ENCODE measurements at places on chromosomes 4 and X.

DNA sequence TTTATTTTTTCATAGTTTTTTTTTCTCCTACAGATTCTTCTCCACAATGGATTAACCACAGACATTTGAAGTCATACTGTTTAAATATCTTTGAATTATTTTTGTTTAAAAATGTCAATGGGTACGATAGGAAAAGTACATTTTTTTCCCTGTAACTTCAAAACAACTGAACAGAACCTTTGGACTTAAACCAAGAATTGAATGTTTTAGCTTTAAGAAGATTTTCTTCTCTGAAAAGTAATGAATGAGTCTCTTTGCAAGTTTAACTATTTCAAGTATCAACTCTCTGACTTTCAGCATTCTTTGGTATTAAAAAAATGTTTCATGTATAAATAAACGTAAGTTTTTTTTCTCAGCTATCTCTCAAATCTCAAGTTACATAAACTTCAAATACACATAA is 364.3 kb downstream of the FBXO8 start:
- no peak for DNase-seq

GRCh38 chr4:2261110-2261852 is 628 bp downstream of the MXD4 start:
- no peak for DNase-seq

- DNase-seq = no peak
These were observed 664.2 kb downstream of the ADGRL3 start for GRCh38 chr4:61864286-61864685.

DNA sequence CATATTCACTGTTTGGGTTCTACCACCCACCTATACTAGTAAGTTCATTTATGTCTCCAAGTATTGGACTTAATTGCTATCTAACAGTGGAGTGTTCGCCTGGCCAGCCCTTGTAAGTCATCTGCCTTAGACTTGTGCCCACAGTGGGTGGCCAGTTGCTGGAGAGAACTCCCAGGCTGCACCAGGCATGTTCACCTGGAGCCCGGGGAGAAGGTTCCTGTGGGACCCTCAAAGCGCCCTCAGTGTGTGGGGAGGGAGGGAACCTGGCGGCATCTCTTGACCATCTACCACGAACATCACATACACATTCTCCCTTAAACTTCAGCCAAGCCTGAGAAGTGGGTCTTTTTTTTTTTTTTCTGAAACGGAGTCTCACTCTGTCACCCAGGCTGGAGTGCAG is 138.1 kb downstream of the CPZ start:
- no peak for DNase-seq

DNA sequence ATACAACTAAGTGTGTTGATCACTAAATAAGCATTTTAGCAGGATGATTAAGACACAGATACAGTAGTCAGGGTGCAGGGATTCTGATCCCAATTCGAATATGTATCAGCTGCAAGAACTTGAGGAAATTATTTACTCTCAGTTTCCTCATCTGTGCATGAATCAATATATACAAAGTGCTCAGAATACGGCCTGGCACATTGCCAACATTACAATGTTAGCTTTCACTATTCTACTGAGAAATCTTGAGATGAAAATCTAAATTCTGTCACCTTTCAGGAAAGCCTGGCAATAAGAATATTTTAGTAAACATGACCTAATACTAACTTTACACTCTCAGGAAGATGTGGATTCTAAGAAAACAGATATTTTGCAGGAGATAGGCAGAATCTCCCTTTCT is 1001.6 kb upstream of the IGFBP7 start:
- no peak for DNase-seq

GRCh38 chr4:182968917-182969650 is 51.9 kb upstream of the DCTD start:
- DNase-seq = no peak

GRCh38 chrX:6986915-6987314 is 160.6 kb upstream of the STS start:
- DNase-seq = no peak

DNA sequence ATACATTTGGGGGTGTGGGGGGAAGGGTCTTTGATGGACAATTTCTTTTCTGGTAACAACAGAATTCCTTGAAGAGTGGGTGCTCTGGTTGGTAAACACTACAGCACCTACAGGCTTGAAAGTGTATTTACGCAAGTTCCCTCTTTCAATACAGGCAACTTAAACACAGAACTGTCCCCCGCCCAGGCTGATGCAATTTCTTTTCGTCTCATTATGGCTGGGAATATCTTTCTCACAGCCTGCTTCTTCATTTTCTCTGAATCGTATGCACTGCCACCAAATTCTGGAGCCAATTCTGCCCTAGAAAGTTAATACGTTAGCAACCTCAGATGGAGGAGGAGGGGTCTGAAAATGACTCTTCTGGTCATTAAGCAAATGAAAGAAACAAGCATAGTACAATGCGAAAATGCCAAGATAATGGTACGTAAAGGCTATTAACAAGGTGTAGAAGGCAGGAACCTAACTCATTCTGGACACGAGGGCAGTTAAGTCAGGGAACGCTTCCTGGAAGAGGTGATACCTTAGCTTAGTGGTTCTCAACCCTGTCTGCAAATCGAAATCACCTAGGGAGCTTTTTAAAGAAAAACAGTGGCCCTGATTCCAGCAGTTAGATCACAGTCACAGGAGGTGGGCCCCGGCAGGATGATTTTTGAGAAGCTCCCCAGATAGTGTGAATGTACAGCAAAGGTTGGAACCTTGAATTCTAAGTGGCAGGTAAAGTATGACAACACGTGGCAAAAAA is 1.0 kb downstream of the AGA start:
- no peak for DNase-seq

DNA sequence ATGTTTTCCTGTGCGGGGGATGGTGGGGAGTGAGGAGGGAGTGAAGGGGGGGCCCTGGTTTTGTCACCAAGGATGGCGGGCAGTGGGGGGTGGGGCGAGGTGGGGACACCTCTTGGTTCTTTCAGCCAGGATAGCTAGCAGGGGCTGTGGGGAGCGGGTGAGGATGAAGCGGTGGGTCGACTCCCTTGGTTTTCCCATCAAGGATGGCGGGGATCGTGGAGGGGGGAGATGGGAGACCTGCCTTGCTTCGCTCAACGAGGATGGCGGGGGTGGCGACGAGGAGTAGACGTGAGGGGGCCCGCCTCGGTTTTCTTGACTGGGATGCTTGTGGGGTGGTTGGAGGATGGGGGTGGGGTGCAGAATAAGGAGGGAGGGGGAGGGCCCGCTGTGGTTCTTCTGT is 643 bp downstream of the FHL1 start:
- no peak for DNase-seq

- DNase-seq = no peak
These were observed 27.0 kb downstream of the KDM6A start for GRCh38 chrX:44899946-44900345.

DNA sequence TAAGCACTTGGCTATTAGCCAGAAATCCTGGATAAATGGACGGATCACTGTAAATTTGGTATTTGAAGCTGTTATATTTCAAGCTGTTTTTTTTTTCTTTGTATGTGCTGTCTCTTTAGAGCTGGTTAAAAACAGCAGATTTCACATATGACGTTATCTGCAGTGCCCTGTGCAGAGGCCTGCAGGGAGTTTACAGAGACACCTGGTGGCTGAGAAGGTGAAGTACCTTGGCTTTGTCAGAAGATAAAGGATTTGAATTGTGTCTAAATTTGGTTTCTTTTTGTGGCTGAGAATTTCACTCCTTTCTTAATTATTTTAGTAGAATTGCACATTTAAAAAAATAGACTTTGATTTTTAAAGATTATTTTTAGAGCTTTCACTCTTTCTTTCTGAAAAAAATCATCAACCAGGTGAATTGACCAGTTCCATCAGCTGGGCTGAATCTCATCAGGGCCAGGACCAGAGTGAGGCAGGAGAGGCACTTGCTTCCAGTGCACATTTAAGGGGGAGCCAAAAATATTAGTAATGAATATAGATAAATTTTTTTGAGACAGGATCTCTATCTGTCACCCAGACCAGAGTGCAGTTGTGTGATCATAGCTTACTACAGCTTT is 9.6 kb upstream of the CHRNA9 start:
- no peak for DNase-seq

DNA sequence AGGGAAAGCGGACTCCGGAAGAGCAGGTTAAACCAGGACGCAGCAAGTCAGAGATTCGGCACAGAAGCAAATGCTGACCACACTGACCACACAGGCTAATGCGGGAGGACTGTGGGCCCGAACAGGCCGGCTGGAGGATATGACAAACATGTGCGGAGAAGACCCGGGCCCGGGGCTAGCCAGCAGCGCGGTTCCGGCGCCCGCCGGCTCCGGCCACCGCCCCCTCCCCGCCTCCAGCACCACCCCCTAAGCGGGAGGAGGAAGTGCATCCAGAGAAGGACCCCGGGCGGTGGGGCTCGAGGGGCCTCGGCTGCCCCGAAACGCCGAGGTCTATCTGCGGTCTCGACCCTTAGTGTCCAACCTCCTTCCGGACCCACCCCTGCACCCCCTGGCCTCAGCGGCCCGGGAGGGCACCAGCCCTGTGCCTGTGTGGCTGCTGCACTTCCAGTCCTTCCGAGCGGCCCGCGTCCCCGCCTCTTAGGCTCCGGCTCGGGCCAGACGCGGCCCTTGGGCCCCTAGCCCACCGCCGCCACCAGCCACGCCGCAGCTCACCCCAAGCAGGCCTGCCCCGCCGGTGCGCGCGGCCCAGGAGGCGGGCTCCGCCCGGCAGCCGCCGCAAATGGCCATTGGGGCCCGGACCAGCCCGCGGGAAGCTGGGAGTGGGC is 2.1 kb downstream of the ELOVL6 start:
- DNase-seq = no peak

DNA sequence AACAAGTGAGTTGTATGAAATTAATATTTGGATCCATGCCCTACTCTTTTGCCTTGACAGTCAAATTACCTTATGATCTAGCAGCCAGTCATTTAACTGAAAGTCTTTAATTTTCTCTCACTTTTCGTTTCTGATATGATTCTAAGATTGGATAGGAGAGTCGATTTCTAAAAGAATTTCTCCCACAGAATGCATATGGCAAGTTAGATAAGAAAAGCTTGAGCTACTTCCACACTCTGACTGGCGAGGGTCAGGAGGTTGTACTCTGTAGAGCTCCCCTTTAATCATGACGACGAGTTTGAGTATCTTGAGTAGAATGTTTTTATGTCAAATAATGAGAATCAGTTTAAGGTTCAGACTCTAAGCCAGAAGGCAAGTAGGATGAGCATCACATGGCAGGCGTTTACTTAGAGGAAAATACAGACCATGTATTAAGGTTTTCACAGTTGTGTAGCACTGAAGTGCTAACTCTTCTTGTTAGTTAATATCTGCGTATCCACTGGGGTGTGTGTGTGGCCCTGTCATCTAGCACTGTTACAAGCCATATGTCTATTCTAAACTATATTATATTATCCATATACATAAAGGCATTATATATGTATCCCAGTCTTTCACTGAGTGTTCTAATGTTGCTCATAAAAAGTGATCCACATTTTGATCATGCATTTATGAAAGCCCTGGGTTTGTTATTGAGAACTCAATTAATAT is 37.8 kb downstream of the LRP2BP start:
- DNase-seq = no peak

DNA sequence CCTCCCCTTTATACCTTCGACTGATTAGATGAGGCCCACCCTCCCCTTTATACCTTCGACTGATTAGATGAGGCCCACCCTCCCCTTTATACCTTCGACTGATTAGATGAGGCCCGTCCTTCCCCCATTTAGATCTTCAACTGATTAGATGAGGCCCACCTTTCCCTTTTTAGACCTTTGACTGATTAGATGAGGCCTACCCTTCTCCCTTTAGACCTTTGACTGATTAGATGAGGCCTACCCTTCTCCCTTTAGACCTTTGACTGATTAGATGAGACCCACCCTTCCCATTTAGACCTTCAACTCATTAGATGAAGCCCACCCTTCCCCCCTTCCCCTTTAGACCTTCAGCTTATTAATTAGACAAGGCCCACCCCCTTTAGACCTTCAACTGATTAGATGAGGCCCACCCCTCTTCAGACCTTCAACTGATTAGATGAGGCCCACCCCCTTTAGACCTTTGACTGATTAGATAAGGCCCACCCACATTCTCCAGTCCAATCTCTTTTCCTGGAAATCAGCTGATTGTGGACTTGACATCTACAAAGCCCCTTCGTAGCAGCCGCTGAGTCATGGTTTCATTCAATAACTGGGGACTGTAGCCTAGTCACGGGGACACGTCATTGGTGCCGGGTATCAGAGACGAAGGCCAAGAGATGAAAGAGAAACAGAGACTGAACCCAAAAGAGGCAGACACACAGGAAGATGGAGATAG is 28.8 kb upstream of the IL3RA start:
- DNase-seq = no peak

DNA sequence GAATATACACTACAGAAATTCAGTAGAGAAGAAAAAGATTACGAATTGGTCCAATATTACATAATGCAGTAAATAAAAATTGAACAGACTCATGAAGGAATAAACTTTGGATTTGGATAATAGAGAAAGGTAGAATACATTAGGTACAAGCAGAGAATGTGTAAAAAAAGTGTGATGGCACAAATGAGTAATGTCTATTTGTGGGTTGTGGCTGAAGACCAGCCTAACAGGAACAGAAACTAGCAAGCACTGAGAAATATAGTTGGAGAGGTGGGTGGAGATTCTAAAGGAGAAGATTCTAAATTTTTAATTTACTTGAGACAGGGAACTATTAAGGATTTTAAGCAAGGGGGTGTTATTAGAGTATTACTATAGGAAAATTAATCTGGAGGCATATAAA is 15.2 kb upstream of the CLOCK start:
- no peak for DNase-seq

DNA sequence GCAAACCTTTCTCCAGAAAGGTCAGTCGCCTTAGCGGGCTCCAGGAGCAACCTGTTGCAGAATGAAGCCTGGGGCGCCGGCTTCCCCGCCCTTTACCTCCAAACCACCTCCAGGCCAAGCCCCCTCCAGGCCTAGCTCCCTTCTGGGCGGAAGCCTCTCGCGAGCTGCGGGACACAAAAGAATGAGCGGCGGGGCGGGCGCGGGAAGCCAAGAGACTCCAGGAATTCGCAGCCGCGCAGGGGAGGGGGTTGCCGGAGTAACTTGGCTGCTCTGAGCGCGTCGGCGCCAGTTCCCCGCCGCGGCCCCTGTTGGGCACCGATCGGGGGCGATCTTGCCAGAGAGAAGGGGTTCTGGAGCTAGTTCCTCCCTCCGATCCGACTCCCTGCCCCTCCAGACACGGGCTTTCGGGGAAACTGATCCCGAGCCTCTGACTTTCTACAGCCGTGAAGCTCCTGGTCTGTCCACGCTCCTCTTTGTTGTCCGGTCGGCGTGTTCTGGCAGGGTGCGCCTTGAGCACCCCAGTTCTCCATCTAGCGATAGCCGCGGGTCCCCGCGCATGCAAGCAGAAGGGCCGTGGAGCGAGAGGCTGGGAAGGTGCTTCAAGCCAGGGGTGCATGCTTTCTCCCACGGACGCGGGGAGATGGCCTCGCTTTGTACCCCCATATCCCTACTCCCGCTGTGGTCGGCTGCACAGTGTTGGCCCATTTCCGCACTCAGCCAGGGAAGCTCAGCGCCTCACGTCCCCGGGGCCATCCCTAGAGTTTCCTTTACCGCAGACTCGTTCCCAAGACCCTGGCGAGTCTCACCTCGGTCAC is 1.2 kb downstream of the PROM1 start:
- DNase-seq = no peak

GRCh38 chr4:162849937-162850336 is 316.8 kb downstream of the NAF1 start:
- DNase-seq = no peak
